ENCODE measurements at places on chromosomes 16 and 17.
A peak's percentile ranks its signal among the peaks of the same experiment; 100 is the strongest.

GRCh38 chr17:66401364-66401763, 99.0 kb downstream of the PRKCA start:
- no peak for DNase-seq

- DNase-seq, result no peak
These were observed 269.0 kb downstream of the C16orf95 start for GRCh38 chr16:87048038-87048729.

- no peak for DNase-seq
These were observed 37.9 kb downstream of the CMIP start for GRCh38 chr16:81482329-81483063.

DNA sequence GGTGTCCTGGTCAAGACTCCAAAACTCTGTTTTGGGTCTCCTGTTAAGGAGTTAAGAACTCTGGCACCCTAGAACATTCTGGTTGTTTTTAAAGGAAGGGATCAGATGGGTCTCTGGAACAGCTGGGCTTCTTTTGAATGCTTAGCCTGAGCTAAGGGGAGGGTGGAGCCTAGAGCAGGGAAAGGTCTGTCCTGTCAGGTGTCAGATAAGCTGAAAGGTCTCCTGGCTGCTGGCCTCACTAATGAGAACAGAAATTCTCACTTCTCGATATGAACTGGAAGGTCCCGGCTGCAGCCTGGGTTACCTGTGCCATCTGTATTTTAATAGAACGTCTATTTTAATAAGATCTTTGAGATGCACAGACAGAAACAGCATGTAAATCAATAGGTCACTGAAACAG, 69.0 kb downstream of the RAP1GAP2 start:
- DNase-seq, result no peak

DNA sequence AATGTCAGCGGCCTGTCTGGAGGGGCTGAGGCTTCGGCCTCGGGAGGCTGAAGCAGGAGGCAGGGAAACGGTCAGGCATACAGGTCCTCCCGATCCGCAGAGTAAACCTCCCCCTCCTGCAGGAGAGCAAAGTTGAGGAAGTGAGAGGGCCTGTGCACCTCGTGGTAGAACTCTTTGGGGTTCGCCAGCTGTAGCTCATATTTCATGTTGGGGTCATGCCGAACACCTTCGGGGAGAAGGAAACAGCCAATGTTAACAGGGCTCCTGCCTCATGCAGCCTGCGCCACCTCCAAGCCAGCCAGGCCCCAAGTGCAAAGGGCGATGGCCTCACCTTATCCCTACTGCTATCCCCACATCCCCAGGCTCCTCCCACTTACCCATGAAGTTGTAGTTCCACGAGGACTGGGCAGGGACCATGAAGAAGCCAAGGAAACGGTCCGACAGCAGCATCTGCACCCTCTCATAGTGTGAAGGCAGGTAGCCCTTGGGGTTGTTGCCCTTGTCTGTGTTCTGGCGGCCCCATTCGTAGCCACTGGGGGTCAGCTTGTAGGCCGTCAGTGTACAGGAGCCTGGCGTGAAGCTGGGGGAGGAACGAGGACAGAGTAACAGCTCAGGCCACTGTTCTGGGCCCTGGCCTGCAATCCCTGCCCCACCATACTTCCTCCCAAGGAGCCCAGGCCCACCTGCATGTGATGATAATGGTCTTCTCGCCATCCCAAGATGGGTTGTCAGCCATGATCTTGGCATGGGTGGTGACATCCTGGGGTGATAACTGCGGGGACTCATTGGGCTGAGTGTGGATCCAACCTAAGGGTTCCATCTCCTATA, 1.3 kb upstream of the RILP start:
- DNase-seq, result no peak

DNA sequence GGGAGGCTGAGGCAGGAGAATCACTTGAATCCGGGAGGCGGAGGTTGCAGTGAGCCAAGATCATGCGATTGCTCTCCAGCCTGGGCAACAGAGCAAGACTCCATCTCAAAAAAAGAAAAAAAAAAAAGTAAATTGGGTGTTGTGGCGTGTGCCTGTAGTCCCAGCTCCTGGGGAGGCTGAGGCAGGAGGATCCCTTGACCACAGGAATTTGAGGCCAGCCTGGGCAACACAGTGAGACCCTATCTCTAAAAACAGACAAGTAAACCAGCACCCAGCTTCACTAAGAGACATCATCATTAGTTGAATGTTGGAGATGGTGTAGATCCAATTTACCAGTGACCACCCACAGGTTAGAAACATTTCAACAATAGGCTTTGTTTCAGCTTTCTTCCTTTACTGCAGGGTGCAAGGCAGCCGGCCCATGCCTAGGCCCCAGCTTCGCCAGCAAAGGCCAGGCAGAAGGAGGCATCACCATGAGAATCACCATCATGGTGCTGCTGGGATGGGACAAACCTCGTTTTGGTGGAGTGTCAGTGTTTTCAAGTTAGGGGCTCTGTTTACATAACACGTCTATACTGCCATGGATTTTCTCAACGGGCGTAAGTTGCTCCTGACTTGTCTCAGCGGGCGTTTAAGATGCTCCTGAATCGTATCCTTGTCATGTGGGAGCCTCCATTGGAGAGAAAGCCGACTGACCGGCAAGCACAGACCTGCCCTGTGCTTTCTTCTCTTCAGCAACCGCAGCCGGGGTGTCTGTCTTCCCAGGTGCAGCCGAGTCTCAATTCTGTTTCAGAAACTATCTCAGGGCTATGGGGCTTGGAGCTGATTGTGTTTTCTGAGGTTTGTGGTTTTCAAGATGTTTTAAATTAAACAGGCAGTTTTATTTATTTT, 7.3 kb downstream of the TCF25 start:
- DNase-seq, result no peak

DNA sequence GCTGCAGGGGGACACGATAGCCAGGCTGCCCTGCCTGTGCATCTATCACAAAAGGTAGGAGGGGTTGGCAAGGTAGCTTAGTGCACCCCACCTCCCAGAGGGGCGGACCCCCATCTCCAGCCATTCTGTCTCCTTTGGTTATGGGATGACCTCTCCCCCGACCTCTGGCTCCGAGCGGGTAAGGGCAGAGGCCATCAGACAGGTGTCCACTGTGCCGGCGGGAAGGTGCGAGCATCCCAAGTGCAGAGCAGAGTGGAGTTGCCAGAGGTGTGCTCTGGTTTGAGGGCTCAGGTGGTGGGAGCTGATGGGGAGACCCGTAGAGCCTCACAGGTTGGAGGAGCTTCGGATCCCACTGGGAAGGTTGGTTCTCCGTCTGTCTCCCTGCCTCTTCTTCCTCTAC, 11.7 kb downstream of the LDHD start:
- DNase-seq, result no peak

GRCh38 chr16:53784291-53784690, 80.3 kb downstream of the FTO start:
- no peak for DNase-seq

DNA sequence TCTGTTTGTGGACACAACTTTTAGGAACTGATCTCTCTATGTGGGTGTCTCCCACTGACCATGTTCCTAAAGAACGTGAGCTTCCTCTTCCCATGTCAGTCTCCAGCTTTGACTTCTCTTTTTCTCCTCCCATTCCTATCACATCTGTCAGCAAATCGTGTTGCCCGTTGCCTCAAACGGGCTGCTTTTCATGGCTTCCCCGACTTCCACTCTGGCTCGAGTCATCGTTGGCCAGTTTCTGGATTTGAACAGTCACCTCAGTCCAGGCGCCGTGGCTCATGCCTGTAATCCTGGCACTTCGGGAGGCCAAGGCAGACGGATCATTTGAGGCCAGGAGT, 5.4 kb downstream of the ABCC1 start:
- DNase-seq, result no peak

DNA sequence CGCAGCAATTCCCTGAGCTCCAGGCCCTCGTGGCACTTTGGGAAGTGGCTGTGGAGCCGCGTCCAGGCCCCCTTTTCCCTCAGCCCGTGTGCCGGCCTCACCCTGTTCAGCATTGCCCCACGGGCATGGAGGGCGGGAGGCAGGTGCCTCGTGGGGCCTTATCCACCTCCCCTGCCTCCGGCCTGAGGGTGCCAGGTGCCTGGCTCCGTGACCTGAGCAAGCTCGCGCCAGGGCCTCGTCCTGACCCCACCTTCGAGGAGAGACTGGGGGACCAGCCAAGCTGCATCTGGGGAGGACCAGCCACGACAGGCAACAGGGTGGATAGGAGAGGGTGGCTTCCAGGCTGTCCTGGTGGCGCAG, 27.0 kb upstream of the AATK start:
- no peak for DNase-seq

- no peak for DNase-seq
These were observed 92.4 kb upstream of the HS3ST2 start for GRCh38 chr16:22721511-22722100.

- no peak for DNase-seq
These were observed 157.2 kb downstream of the RAB11FIP4 start for GRCh38 chr17:31548709-31549108.

DNA sequence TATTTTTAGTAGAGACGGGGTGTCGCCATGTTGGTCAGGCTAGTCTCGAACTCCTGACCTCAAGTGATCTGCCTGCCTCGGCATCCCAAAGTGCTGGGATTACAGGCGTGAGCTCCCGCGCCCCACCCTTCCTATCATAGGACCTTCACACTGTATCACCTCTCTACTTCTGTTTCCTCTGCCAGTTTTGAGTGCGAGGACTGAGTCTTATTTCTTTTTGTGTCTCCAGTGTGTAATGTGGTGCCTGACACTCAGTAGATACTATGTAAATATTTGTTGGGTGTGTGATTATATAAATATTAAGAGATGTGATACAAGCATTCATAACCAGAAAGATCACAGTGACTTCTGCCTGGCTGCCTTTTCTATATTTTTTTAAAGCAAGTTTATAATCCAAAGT, 10.5 kb downstream of the PRKCA start:
- no peak for DNase-seq

DNA sequence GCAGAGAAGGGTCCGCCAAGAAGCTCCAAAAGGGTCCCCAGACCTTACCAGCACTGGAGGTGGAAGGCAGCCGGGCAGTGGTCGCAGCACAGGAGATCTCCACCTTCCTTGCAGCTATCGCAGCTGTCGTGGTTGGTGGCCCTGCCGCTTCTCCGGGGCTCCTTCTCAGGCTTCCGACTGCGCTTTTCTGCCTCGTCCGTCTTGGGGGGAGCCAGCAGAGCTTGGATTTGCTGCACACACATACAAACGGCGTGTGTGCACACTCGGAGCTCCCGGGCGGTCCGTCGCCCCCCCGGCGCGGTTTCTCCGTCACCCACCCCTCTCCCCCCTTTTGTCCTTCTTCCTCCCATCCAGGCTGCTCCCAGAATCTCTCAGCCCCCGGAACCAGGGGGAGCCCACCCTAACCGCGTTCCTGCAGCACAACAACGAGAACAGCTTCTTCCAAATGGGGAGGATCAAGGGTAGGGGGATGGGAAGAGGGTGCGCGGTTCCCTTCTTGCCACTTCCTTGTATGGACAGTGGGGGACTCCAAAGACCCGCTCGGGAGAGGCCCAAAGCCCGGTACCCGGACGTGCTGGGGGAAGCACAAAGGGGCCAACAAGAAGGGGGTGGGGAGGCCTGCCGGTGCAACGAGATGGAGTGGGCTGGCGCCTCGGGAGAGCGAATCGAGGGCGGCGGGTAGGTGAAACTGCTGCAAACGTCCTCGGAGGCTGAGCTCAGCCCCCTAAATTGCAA, 1.1 kb downstream of the PHF12 start:
- DNase-seq, result peak; percentile 39

DNA sequence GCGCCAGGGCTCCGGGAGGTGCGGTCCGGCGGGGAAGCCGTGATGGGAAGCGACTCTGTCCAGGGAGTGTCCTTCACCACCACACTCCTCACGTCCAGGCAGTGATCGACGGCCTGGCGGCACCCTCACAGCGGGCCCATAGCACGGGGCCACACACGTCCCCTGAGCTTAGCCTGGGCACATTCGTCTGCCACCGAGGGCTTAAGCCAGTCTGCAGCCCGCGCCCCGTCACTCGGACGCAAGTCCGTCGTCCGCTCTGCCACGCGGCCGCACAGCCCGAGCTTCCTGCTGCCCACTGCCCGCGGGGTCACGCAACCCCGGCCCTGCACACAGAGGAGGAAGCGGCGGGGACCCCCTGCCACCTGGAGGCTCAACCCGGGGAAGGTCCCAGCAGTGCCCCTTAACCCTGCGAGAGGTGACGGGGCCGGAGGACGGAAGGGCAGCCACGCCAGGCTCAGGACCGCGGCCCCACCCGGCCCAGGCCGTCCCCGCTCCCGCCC, 3.0 kb upstream of the TBX2 start:
- DNase-seq, result peak; percentile 49

- DNase-seq, result no peak
These were observed 36.8 kb downstream of the GDPD1 start for GRCh38 chr17:59257101-59257500.

DNA sequence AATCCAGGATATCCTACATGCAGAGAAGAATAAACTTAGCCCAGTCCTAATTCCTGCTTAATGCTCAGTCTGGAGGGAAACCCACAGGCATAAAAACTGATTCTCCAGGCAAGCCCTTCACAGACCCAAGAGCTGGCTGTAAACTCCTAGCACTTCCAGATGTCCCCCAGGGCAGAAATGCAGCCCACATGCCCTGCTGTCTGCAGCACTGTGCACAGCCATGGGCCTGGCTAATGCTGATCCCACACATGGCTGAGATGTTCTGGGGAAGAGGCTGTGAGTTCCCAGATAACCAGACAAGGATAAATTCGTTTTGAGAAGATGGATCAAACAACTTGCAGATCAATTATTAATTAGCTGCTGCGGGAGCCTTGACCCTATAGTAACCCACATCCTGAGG, 148.4 kb downstream of the AATF start:
- DNase-seq, result no peak

DNA sequence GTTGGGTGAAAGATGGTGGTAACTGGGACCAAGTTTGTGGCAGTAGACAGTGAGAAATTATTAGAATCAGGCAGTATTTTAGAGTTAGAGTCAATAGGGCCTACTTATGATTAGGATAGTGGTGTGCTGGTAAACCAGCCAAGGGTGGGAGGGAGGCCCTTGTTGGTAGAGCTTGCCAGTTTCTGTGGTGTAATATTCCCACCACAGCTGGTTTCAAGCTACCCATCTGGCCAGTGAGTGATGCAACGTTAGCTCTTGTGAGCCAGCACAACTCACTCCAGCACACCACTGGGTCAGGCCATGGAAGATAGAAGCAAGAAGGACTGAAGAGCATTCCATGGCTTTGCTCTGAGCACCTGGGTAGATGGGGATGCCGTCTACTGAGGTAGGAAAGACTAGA, 34.9 kb downstream of the GNAO1 start:
- DNase-seq, result no peak

- no peak for DNase-seq
These were observed 20.3 kb upstream of the ARL2BP start for GRCh38 chr16:57224651-57225335.

GRCh38 chr16:86363836-86364618, 146.3 kb upstream of the FOXF1 start:
- no peak for DNase-seq

- DNase-seq, result no peak
These were observed 6.0 kb downstream of the MXRA7 start for GRCh38 chr17:76704805-76705204.

Measured in frontal cortex (tissue), 4 donors.